ENCODE measurements at places on chromosomes 16 and 17.
A peak's percentile ranks its signal among the peaks of the same experiment; 100 is the strongest.

- no peak overlapping the region for H3K27ac ChIP-seq
- peaks cover 25% of the 10 kb centered on the region for H3K4me1 ChIP-seq
- no peaks in the 10 kb centered on the region for H3K36me3 ChIP-seq
These were observed 30.2 kb downstream of the ZFPM1 start for GRCh38 chr16:88483392-88483641.

GRCh38 chr16:30697264-30698138 is 1.5 kb upstream of the SRCAP start:
- peaks cover 18% of the 10 kb centered on the region for H3K36me3 ChIP-seq
- H3K4me1 ChIP-seq, result peaks cover 47% of the 10 kb centered on the region
- peaks cover 4% of the 10 kb centered on the region for H3K27me3 ChIP-seq
- H3K4me3 ChIP-seq, result peak overlapping the region; percentile 96
- no peak for DNase-seq
- peak overlapping the region; percentile 100 for H3K27ac ChIP-seq

DNA sequence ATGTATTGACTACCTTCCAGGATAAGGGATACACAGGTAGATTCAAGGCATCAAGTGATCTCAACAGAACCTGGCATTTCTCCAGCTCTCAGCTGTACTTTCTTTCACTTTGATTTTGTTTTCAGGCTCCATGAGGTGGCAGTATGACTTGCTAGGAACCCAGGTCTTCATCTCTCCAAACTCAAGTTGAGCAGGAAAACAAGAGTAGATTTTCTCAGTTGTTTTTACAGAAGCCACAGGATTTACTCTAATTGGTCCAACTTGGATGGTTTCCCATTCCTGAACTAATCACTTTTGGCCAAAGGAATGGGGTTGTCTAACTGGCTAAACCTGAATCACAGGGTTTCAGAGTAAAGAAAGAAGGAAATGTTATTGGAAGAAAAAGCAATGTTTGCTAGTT is 146.6 kb downstream of the TRIM37 start:
- no peak for DNase-seq
- H3K27ac ChIP-seq, result no peak overlapping the region
- no peaks in the 10 kb centered on the region for H3K27me3 ChIP-seq
- no peak overlapping the region for H3K4me3 ChIP-seq

GRCh38 chr17:70100983-70101382 is 26.0 kb downstream of the KCNJ16 start:
- no peak overlapping the region for H3K27ac ChIP-seq
- no peaks in the 10 kb centered on the region for H3K36me3 ChIP-seq
- DNase-seq, result no peak
- H3K27me3 ChIP-seq, result no peaks in the 10 kb centered on the region
- peaks cover 15% of the 10 kb centered on the region for H3K4me1 ChIP-seq
- no peak overlapping the region for H3K4me3 ChIP-seq

GRCh38 chr16:67674851-67675578 is 8.4 kb downstream of the C16orf86 start:
- H3K4me3 ChIP-seq, result no peak overlapping the region
- no peak for DNase-seq
- peak overlapping the region; percentile 68 for H3K27ac ChIP-seq
- H3K4me1 ChIP-seq, result peaks cover 12% of the 10 kb centered on the region
- H3K36me3 ChIP-seq, result peaks cover 2% of the 10 kb centered on the region
- no peaks in the 10 kb centered on the region for H3K27me3 ChIP-seq

DNA sequence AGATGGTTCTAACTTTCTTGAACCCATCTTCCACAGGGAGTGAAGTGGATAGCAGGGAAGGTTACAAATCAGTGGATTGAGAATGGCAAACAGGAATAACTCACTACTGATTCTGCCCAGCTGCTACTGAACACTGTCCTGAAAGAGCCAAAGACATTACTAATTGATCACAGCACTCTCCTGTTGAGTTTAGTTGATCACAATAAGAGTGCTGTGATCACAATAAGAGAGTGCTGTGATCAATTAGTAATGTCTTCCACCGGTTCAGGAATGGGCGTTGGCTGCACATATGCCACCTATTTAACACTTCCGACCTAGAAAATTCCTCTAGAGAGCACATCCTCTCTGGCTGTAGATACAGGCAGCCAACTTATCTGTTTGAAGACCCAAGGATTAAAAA is 11.4 kb downstream of the CFAP97D1 start:
- no peak for DNase-seq
- peaks cover 10% of the 10 kb centered on the region for H3K4me1 ChIP-seq
- H3K27ac ChIP-seq, result no peak overlapping the region
- H3K4me3 ChIP-seq, result no peak overlapping the region
- H3K36me3 ChIP-seq, result no peaks in the 10 kb centered on the region
- H3K27me3 ChIP-seq, result peaks cover 22% of the 10 kb centered on the region

DNA sequence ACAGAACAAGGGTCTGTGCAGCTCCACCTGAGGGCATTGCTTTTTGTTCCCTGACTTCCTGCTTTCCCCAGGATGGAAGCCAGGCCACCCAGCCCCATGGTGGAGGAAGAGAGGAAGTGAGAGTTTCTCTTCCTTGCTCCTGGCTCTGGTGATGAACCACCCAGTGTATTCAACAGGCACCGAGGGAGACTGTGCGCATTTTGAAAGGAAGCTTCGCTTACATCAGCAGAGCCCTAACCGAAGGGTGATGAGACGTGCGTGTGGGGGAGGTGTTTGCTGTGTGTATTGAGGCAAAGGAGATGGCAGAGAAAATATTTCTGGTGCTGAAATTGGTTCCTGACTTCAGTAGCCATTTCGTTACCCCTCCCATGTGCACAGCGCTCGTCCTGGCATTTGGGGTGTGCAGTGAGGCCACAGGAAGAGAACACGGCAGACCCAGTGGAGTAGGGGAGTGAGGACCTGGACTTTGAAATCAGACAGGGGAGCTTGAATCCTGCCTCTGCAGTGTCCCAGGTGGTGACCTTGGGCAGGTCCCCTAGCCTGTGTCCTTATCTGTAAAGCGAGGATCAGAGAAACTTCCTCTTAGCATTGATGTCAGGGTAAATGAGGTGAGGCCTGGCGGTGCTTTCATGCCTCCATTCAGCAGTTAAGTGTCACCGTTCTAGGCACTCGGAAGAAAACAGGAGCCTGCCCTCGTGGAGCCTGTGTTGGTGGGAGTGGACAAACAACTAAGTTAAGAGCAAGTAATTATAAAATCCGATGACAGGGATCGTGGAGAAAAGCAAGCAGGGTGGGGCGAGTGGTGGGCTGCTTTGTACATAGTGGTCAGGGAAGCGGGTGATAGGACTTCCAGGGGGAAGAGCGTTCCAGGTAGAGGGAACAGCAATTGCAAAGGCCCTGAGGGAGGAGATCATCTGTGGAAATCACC is 7.4 kb downstream of the CMIP start:
- H3K27me3 ChIP-seq, result no peaks in the 10 kb centered on the region
- H3K36me3 ChIP-seq, result peaks cover 19% of the 10 kb centered on the region
- peaks cover 82% of the 10 kb centered on the region for H3K4me1 ChIP-seq
- no peak for DNase-seq
- peak overlapping the region; percentile 24 for H3K27ac ChIP-seq

- H3K4me3 ChIP-seq, result no peak overlapping the region
- peaks cover 16% of the 10 kb centered on the region for H3K4me1 ChIP-seq
- peaks cover 3% of the 10 kb centered on the region for H3K27me3 ChIP-seq
- H3K36me3 ChIP-seq, result peaks cover 77% of the 10 kb centered on the region
These were observed 5.8 kb downstream of the DHX38 start for GRCh38 chr16:72099377-72099818.

DNA sequence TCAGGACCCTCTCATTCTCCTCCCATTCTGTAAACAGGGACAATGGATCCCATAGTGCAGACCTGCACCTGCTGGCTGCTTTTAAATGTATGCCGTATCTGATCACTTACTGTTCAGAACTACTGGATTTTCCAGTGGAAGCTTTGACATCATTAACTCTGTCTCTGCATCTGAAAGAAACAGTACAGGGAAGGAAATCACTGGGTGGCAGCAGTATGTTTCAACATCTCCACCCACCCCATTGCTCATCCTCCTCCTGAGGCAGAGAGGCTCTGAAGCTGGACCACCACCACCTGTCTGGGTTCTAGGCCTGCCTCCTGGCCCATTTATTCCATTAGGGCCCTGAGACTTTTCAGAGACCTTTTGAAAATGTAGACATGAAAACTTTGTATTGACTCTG is 2.6 kb downstream of the CCL15 start:
- H3K4me1 ChIP-seq, result peaks cover 13% of the 10 kb centered on the region
- no peak overlapping the region for H3K4me3 ChIP-seq
- no peak overlapping the region for H3K27ac ChIP-seq

DNA sequence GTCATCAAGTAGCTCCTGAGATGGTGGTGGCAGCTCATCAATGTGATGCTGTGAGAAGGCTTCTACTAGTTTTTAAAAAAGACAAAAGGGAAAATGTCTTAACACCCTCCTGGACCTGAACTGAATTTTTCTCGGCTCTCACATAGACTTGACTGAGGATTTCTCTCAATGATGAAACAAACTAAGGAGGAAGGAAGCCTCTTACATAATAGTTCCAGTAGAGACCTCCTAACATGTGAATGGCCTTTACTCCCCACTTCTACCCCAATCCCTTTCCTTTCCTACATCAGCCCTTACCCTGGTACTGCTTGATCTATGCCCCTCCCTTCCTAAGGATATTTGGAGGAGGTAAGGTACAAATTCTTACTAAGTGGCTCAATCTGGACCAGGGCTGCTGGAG is 54.8 kb upstream of the MTMR4 start:
- DNase-seq, result no peak
- no peaks in the 10 kb centered on the region for H3K36me3 ChIP-seq
- H3K4me3 ChIP-seq, result no peak overlapping the region
- H3K27ac ChIP-seq, result no peak overlapping the region
- peaks cover 13% of the 10 kb centered on the region for H3K4me1 ChIP-seq

DNA sequence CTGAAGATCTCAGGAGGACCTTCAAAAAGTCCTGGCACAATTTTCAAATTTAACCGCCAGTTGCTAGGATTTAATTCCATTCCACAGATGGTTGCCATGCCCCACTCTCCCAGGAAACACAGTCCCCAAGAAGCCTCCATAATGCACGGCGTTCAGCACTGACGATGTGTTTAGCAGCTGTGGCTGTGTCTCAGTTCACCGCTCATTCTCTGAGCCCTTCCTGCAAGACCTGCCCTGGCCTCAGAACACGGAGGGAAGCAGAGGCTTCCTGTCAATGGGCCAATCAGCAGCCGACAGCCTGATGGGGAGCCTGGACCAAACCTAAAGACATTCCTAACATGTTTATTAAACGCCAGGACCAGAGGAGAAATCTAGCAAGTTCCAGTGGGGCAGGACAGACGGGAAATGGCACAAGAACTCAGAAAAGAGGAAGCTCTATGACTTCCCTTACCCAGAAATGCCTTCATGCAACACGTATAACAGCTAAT is 4.9 kb downstream of the MYLK3 start:
- H3K27me3 ChIP-seq, result peaks cover 58% of the 10 kb centered on the region
- no peaks in the 10 kb centered on the region for H3K36me3 ChIP-seq
- H3K4me3 ChIP-seq, result peak overlapping the region; percentile 40
- peaks cover 23% of the 10 kb centered on the region for H3K4me1 ChIP-seq

DNA sequence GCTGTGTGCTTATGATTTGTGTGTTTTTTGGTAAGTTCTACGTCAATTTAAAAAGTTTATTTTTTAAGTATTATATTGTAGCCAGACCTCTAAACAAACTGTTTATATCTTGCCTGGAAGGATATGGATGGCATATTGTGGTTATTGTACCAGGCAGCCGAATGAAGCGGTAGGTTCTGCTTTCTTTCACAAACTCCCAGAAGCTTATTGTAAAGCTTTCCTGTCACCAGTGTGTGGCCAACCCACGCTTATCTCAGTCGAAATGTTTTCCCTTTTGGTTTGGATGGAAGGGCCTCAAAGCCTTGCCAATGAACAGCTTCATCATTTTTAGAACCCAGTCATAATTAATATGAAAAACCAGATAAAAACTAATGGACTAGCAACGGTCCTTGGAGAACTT is 53.1 kb downstream of the CYB5B start:
- H3K27ac ChIP-seq, result no peak overlapping the region
- H3K27me3 ChIP-seq, result peaks cover 2% of the 10 kb centered on the region

GRCh38 chr16:75389096-75389690 is 44.1 kb downstream of the CFDP1 start:
- peaks cover 20% of the 10 kb centered on the region for H3K36me3 ChIP-seq
- no peak overlapping the region for H3K4me3 ChIP-seq
- DNase-seq, result no peak
- H3K27ac ChIP-seq, result no peak overlapping the region
- H3K4me1 ChIP-seq, result peaks cover 6% of the 10 kb centered on the region

- no peak for DNase-seq
- no peaks in the 10 kb centered on the region for H3K4me1 ChIP-seq
- peak overlapping the region; percentile 50 for H3K27ac ChIP-seq
- no peak overlapping the region for H3K4me3 ChIP-seq
- H3K36me3 ChIP-seq, result no peaks in the 10 kb centered on the region
- no peaks in the 10 kb centered on the region for H3K27me3 ChIP-seq
These were observed 445.6 kb upstream of the CA10 start for GRCh38 chr17:52604105-52604504.

- no peak overlapping the region for H3K4me3 ChIP-seq
- DNase-seq, result no peak
- H3K27me3 ChIP-seq, result peaks cover 27% of the 10 kb centered on the region
- H3K36me3 ChIP-seq, result no peaks in the 10 kb centered on the region
These were observed 22.5 kb downstream of the SLC6A2 start for GRCh38 chr16:55678161-55678821.

DNA sequence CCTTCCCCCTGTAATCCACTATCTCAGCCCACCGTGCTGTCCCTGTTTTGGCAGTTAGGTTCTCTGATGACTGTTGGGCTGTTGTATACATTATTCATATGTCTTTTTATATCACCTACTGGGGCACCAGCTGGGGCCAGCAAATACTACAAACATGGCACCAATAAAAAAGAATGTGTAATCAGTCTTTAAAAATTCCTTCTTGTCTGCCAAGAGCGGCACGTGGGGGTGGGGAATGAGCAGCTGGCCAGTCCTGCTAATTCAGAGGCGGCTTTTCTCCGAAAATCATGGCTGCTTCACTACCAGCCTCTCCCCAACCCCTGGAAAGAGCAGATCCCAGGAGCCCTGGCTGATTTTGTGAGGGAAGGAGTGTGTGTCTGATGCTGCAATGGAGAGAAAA is 77.7 kb upstream of the EEF2KMT start:
- no peak overlapping the region for H3K27ac ChIP-seq
- no peak for DNase-seq
- no peaks in the 10 kb centered on the region for H3K36me3 ChIP-seq
- H3K27me3 ChIP-seq, result peaks cover 5% of the 10 kb centered on the region

DNA sequence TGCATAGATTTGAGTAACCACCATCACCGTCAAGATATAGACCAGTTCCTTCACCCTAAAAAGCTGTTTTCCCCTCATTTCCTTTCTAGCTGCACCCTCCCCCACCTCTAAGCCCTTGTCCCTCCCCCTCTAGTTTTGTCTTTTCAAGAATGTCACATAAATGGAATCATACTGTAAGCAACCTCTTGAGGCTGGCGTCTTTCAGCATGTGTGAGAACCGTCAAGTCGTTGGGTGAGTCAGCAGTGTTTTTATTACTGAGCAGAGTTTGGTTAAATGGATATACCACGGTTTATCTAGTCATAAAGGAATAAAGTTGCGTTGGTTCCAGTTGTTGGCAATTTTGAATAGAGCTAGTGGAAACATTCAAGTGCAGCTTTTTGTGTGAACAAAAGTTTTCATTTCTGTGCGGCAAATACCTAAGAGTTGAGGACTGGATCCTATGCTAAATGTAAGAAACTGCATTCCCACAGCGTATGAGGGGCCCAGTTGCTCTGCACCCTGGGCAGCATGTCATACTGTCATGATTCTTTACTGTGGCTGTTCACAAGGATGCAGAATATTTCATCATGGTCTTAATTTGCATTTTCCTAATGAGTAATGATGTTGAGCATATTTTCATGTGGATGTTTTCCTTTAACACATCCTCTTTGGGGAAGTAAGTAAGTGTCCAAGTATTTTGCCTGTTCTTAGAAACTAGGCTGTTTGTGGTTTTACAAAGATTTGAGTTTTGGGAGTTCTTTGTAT is 264.3 kb downstream of the CPPED1 start:
- no peak overlapping the region for H3K27ac ChIP-seq
- peaks cover 11% of the 10 kb centered on the region for H3K4me1 ChIP-seq
- DNase-seq, result no peak
- H3K4me3 ChIP-seq, result no peak overlapping the region

All from nephron progenitor cell (in vitro differentiated cells).